ENCODE measurements at places on chromosomes 7 and 10. TPM values are rescaled to one million over a fixed set of nuclear protein-coding genes. Genes with fewer than 3 reads are reported as not detected.

DNA sequence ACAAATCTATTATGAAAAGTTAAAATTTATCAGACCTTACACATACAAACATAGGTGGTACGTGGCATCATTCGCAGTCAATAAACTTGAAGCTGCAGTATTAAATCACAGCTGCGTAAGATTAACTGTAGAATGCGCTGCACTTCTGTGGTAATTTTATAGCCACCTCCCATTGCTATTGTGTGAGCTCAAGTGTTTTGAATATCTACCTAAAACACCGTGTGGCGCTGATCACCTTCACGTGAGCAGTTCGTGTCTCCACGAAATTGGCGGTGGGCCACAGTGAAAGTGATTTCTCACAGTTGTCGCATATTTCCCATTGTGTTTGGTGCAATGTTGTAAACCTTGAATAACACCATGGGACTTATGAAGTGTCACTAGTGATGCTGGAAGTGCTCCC is 102.8 kb downstream of the PLPP4 start:
- no peak for DNase-seq

DNA sequence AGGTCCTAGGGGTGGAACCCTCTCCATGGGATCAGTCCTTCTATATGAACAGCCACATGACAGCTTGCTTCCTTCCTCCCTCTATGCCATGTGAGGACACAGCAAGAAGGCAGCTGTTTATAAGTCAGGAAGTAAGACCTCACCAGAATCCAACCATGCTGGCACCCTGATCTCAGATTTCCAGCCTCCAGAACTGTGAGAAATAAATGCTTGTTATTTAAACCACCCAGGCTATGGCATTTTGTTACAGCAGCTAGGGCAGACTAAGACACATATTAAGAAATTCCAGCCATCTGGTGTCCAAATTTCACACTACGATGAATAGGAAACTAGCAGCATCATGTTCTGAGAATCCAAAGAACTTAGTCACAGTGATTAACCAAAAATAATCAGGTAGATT is 140.1 kb downstream of the ZFAND4 start:
- no peak for DNase-seq

- peak; percentile 79 for DNase-seq
These were observed 12.7 kb downstream of the LMTK2 start for GRCh38 chr7:98119256-98119918.

The PDSS1 gene
- polyA plus RNA-seq = 10.3 TPM

The ERVW-1 gene
- polyA plus RNA-seq = not detected
